RKO (cell line): ENCODE measurements at places on chromosomes 11 and 22.

DNA sequence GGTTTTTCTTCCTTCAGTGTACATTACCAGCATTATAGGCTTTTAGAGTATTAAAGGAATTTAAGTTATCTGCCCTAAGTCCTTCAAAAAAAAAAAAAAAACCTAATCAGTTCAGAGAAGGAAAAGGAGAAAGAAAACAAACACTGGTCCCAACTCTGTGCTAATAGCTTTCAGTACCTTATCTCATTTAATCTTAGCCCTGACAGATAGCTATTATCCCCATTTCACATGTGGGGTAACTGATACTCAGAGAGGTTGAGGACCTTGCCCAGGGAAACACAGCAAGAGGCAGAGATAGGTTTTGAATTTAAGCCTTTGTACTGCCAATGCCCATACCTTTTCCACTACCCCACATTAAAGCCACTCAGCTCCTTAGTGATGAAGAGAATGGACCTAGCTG lies 43.4 kb downstream of the FAT3 start:
- DNase-seq = no peak

DNA sequence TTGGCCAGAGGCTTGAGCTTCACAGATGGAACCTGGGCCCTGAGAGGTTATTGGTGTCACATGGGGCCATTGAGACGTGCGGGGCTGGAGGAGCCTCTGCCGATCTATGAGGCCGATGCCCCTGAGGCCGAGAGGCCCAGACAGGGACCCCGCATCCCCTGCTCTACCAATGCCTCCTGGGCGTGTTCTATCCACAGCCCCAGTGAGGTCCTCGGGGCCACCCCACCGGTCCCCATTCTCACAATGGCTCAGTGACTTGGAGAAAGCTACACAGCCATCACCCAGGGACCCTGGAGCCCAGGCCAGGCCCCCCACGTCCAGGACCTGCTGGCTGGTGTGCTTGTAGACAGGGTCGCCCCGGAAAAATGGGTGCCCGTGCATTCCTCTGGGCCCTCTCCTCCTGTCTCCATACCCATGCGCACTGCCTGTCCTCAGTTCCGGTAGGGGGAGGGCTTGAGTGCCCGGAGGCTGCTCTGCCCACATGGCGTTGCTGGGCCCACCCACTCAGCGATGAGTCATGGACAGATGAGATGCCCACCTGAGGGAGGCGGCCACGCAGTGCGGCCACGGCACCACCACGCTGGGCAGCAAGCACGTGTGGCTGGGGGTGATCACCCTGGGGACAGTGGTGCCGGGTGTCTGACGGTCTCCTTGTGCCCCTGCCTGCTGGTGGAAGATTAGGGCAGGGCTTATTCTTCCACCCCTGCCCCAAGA lies 1224.7 kb downstream of the BRD1 start:
- DNase-seq = no peak

- DNase-seq = no peak
Measured at GRCh38 chr11:47857892-47858543, 9.9 kb upstream of the NUP160 start.

- no peak for DNase-seq
Measured at GRCh38 chr22:48711031-48711431, 1116.6 kb downstream of the BRD1 start.

GRCh38 chr11:75352588-75353206 lies 1.2 kb upstream of the ARRB1 start:
- DNase-seq = no peak

DNA sequence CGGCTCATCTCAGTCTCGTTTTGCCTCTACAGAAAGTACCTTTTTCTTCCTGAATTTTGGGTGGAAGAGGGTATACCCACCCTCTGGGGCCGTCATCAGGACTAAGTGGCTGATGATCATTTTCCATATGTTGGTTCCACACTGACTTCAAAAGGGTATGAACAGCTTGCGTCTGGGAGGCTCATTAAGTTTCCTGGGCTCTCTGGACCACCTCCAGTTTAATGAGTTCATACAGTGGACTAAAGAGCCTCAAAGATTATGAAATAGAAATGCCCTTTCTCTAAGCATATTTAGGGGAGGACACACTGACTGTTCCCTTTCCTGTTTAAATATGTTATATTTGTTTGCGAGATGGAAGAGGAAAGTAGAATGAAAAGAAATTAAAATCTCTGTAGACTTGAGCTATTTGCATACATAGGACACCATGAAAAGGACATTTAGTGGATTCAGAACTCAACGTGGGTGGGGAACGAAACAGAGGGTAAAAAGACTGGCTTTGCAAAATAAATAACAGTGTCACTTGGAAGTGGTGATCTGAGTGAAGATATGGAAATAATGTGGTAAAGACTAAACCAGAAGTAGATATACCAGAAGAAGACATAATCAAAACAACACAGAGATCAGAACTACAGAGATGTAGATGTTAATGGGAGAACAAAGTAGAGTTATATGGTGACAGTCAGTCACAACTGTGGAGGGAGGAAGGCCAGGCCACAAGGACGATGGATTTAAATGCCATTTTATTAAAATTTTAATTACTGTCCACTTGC lies 18.7 kb downstream of the LDLRAD3 start:
- DNase-seq = no peak

DNA sequence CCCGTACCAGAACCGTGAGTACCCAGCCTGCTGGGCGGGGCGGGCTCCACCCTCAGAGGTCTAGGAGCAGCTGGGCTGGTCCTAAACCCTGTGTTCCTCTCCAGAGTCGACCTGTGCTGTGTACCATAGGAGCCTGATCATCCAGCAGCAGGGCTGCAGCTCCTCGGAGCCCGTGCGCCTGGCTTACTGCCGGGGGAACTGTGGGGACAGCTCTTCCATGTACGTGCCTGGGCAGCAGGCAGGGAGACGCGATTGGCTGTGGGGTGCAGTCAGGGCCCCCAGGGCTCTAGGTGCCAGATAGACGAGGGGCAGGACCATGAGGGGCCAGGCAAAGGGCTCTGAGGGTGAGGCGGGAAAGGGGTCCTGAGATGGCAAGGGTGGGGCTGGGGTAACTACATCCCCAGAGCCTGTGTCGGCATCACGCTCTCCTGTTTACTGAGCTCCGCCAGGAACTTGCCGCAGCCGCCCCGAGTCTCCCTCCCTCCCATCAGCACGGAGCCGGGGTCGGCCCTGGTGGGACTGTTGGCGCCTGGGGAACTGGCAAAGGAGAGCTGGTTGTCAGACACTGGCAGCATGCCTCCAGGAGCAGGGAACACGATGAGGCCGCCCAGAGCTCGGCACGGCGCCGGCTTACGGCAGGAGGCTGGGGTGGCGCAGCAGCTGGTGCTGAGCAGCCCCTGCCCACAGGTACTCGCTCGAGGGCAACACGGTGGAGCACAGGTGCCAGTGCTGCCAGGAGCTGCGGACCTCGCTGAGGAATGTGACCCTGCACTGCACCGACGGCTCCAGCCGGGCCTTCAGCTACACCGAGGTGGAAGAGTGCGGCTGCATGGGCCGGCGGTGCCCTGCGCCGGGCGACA lies 22.9 kb upstream of the MUC5B start:
- DNase-seq = no peak

DNA sequence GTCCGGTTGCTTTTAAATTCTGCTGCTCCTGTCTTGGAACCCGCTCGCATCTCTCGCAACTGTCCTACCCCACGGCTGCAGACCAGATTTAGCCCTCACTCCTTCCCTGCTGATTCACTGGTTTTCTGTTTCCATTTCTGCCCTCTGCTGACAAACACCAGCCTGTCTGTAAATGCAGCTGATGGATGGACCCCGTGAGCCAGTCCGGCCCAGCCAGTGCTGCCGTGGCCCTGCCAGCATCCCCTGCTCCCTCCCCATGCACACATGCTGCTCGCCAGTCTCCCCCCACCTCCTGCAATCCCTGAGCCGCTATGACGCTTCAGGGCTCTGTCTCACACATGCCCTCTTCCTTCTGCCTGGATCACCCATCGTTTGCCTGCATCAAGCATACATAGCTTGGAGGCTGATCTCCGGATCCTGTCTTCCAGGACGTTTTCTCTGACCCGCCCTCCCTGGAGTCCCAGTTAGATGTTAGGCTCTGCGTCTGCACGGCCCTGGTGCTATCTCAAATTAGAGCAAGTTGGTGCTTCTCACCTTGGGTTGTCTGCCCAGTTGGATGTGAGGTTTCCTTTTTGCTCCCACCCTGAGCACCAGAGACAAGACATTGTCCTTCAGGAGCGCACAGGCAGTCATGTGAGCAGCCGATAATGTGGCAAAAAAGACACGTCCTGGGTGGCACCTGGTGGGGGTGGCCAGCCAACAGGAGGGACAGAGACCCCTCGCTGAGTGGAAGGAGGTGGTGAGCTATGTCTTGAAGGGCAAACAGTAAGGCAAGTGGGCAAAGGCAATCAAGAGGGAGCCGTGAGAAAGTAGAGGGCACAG lies 4.3 kb upstream of the ACR start:
- no peak for DNase-seq

- peak; percentile 89 for DNase-seq
Measured at GRCh38 chr11:393219-394033, 583 bp upstream of the PKP3 start.

DNA sequence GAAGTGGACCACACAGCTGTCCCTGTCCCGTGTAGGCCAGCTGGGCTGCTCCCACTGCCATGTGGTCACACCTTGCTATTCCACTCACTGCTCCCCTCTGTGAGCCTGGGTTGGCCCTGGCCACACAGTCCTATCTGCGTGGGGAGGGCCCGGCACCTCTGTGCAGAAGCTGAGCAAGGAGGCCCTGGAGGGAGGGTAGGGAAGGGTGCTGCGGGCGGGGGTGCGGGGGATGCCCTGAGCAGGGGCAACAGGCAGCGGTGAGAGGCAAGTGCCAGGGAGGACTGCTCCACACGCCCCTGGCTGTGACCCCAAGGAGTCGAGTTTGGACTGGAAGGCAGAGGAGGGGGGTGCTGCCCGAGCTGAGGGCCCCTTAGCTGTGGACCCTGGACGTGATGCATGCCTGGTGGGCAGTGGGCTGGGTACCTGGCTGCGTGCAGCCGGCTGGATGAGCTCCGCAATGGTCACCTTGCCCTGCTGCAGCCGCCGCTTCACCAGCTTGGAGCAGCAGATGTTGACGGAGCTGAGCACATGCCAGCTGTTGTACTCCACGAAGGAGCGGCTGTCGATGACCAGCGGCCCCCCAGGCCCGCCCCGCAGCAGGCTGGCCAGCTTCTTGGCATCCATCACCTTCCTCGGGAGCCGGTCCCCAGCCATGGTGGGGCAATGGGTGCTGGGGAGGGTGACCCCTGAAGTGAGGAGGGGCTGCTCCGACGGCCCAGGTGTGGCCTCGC lies 6.7 kb downstream of the DUSP8 start:
- DNase-seq = no peak

- DNase-seq = no peak
Measured at GRCh38 chr11:78390809-78391208, 26.8 kb downstream of the GAB2 start.
